ENCODE measurements at places on chromosomes 2 and 18.
A peak's percentile ranks its signal among the peaks of the same experiment; 100 is the strongest.

DNA sequence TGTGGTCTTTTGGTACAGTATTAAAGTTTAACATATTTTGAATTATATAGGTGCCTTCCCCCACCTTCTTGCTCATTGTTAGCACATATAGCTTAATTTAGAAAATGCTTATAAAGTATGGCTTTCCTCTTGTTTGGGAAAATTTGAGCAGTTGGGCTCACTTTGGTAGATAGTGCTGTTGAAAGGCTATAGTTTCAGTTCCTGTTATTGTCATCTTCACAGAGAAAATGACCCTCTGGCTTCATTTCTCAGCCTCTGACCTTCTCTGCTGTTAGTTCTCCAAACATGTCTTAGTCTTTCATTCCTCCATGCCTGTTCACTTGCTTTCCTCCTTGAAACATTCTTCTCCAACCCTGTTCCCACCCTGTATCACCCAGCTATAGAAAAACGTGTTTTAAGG, 200.6 kb downstream of the WDR7 start:
- no peak for DNase-seq

DNA sequence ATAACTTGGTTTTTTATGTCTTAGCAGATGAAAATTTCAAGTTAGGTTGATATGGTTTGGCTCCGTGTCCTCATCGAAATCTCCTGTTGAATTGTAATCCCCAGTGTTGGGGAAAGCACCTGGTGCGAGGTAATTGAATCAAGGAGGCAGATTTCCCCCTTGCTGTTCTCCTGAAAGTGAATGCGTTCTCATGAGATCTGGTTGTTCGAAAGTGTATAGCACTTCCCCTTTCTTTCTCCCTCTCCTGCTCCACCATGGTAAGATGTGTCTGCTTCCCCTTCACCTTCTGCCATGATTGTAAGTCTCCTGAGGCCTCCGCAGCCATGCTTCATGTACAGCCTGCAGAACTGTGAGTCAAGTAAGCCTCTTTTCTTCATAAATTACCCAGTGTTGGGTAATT, 242.1 kb upstream of the TNP1 start:
- no peak for DNase-seq

- no peak for DNase-seq
These were observed 6.3 kb downstream of the PRLH start for GRCh38 chr2:237572742-237573101.

DNA sequence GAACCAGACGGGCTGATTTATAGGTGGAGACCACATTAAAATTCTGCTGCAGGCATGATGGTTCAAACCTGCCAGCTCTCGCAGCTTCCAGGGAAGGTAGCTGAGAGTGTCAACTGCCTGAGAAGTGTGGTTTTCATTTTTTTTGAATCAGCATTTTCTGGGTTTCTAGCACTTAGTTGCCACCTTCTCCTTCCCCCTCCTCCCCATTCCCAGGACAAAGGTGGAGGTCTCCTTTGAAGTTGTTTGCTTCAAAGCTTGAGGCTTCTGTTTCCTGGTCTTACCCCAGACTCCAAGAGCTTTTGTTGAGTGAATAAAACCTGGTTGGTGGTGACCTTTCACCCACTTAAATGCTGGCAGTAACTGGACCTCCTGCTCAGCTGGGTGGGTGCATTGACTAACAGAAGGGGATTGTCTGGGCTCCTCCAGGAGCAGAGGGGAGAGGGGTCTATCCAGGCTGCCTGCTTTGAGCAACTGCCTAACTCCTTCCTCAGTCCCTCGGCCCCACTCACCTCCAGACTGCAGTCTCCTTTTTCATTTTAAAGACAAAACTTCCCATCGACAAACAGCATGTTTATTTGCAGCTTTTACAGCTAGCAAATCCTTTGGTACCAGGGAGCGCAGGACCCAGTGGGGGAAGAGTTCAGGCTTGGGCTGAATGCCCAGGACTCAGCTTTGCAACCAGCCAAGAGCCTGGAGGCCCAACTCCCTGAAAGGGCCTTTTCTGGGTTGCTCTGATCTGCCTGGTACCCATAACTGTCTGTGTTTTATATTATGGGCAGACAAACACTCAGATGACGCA, 3.5 kb downstream of the RHOB start:
- peak; percentile 70 for DNase-seq

DNA sequence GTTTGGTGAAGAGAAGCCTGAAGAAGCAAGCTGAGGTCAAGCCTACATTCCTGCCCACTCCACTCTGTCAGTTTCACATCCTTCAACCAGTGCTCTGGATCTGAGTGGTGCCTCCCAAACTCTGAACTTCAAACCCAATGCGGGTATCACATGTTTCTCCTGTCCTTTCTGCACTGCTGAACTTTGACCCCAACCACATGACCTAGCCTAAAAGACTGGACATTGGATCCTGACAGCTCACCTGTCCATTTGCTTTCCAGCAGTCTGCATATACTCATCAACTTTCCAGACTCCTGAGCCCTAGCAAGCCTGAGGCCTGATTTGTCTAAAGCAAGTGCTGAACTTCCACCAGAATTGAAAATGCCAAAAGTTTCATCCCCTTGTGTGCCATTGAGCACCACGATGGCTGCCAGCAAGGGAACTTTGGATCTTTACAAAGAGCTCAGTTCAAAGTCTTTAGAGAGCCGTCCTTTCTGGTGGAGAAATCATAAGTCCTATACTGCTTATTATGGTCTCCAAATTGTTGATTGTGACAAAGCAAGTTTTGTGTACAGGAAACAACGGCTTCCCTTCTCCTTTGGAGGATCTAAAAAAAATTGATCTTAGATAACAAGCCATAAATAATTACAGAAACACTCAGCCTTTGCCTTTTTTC, 37.6 kb upstream of the ITGA6 start:
- no peak for DNase-seq

GRCh38 chr18:49723648-49724180, 89.6 kb downstream of the ACAA2 start:
- DNase-seq, result no peak

DNA sequence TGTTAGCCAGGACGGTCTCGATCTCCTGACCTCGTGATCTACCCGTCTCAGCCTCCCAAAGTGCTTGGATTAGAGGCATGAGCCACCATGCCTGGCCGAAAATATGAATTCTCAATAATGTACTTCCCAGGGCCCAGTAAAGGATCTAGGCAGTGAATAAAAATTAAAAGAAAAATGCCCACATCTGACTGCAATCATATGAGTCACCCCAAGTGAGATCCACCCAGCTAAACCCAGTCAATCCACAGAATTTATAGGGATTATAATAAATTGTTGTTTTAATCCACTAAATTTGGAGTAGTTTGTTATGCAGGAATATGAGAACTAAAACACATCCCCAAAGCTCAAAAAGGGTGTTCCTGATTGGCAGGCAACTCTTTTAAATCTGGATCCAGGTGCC, 93.5 kb upstream of the STK39 start:
- DNase-seq, result no peak

GRCh38 chr2:151823651-151824050, 4.6 kb downstream of the ARL5A start:
- no peak for DNase-seq

All from kidney (tissue), 22 donors.